ENCODE measurements at places on chromosomes 13 and 19. TPM values are rescaled to one million over a fixed set of nuclear protein-coding genes. Genes with fewer than 3 reads are reported as not detected.
A peak's percentile ranks its signal among the peaks of the same experiment; 100 is the strongest.

- DNase-seq, result no peak
These were observed 80.9 kb upstream of the ZNF420 start for GRCh38 chr19:36997152-36997842.

Gene UBA52
- total RNA-seq, result 713 TPM

Gene ZNF527
- total RNA-seq, result 2.1 TPM

DNA sequence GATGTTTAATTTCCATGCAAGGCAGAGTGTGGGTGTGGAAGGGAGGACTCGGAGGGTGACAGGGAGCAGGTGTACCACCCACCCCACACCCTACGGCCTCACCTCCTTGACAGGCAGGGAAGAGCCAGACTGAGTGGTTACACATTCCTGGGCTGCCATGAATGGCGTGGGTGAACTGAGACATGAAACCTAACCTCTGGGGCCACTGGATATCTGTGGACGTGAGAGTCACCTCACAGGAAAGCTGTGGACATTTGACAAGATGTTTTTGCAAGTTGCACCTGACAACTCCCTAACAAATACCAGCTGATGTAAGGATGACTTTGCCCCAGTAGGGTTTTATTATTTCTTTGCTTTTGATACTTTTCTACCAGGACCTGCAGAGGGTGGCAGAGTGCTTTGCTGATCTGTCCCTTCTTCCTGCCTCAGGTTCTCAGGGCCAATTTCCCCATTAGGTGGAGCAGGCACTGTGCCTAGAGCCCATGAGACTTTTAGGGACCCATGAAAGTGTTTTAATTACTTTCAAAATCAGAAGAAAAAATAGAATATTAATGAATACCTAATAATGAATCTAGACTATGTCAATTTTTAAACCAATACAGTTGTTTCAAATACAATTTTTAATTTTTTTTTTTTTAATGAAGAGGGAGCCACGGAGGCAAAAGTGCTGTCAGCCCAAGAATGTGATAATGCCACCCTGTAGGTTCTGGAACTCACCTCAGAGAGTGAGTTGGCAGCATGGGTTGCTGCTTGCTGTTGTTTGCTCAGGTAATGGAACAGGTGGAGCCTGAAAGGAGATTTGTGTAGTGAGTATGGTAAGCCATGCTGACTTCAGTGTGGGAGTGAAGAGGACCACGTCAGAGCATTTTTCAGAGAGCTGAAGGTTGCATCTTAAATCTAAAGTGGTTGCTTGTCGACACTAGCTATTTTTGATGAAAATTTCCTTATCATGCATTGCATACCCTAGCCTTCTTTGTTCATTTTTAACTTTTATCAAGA lies 58.0 kb upstream of the CYSLTR2 start:
- peak; percentile 62 for DNase-seq

- no peak for DNase-seq
These were observed 3.3 kb upstream of the TM6SF2 start for GRCh38 chr19:19276386-19276785.

Gene ZNF525
- 3.7 TPM for total RNA-seq

- DNase-seq, result no peak
These were observed 20.3 kb downstream of the LYL1 start for GRCh38 chr19:13082192-13083007.

DNA sequence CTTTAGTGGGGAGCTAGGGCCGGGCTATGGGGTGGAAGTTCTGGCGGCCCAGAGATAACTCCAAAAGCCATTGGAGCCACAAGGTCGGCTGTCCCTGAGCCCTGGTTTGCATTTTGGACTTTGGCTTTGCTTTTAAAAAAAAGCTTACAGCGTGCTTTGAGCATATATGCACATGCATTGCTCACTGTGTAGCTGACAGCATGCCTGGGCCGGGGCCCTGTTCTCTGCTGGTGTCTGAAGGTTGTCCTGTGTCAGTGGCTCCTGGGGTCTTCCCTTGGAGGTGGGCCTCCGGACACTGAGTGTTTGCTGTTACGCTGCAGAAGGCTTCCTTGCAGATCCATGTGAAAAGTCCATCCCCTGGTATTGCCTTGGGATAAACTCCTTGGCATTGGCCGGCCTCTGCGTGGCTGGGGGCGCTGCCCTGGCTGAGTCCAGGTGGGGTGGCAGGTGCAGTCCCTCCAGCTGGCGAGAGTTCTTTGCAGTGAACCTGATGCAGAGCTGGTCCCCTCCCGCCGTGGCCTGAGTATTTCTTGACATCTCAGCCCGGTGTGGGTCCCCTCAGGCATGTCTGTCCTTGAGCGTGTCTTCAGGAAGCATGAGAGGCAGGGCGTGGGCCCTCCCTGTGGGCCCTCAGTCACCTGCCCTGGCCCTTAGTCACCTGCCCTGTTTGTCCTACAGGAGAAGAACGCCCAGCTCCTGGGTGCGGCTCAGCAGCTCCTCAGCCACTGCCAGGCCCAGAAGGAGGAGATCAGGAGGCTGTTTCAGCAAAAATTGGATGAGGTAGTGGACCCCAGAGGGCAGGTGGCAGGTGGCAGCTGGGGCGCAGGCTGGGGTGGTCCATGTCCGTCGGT lies 23.0 kb downstream of the PLEKHJ1 start:
- no peak for DNase-seq

DNA sequence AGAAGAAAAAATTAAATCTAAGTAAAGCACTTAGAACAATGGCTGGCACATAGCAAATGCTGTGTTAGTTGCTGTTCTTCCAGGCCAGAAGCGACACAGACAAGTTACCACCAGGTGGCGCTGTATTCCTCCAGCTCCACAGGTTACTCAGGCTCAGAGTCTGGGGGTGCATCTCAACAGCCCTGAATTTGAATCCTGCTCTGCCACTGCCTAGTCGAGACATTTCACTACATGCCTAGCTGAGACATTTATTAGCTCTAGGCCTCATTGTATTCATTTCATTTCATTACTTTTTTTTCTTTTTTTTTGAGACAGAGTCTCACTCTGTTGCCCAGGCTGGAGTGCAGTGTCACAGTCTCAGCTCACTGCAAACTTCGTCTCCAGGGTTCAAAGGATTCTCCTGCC lies 16.4 kb upstream of the CYP2B6 start:
- DNase-seq, result no peak

DNA sequence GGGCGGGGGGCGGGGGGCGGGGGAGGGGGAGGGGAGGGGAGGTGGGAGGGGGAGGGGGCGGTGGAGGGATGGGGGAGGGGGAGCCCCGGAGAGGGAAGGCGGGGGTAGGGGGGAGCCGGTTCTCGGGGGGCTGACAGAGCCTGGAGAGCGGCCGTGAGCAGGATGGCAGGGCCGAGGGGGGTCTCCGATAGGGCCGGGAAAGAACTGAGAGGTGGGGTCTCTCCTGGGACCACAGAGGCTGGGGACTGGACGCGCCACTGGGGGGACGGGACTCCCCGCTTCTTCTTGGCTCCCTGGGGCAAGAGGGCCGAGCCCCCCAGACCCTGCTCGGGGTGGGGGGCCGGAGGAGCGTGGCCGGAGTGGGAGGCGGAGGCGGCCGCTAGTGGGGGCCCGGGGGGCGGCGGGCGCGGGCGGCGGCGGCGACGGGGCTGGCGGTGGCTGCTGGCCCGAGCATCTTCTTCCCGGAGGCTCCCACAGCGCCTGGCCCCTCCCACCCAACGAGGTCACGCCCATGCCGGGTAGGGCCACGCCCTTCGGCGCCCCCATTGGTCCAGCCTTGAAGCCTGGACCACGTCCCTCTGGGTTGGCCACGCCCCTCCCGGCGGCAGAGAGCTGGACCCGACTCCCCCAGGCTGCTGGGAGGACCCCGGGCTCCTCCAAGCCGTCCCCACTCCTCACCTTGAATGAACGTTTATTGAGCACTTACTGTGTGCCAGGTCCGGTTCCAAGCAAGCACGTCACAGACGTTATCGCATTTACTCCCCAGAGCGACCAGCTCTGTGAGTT lies at the start of gene NOVA2:
TSS of gene NOVA2 (minus strand) at position 313 of the 786 bp plus-strand sequence. CDS start 514 bp downstream, outside the sequence.
- peak; percentile 70 for DNase-seq

- DNase-seq, result peak; percentile 15
These were observed 57.9 kb upstream of the VSTM2B start for GRCh38 chr19:29467824-29468401.

- no peak for DNase-seq
These were observed 570.2 kb downstream of the SLITRK1 start for GRCh38 chr13:83311886-83312577.

Gene PGLYRP2
- not detected for total RNA-seq

GRCh38 chr19:7394731-7395359 lies 46.1 kb downstream of the ARHGEF18 start:
- peak; percentile 72 for DNase-seq

GRCh38 chr13:107252428-107252827 lies 684.5 kb upstream of the ARGLU1 start:
- no peak for DNase-seq

Gene CCDC194
- total RNA-seq, result not detected

Gene ANGPTL8
- not detected for total RNA-seq

- DNase-seq, result no peak
These were observed 49.2 kb downstream of the DIAPH3 start for GRCh38 chr13:60114499-60115028.

DNA sequence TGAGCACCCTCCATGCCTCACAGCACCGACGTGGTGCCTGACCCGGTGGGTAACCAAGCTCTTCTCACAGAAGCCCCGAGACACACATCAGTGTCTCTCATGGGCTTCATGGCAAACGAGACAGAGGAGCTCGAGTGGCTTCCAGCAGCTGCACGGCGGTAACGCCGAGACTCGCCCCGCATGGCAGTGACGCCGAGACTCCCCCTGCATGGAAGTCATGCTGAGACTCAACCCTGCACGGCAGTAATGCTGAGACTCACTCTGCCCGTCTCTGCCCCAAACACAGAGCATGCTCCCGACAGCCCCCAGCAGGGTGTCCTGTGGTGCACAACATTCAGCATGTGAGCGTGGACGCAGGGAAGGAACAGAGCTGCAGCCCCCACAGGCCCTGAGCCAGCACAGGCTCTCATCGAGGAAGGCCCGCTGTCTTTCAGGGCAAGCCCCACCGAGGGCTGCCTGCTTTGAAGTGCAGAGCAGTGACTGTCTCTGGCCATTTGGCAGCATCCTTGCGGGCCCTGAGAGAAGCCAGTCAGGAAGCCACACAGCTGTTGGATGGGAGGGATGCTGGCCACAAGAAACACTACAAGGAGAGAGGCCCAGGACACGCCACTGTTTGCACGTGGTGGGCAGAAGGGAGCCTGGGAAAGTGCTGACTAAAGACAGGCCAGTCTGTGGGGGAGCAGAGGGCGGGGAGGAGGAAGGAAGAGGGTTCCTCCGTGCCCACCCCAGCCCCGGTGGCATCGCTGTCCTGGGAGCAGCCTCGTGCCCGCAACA lies 9.5 kb downstream of the GAS6 start:
- DNase-seq, result no peak

- no peak for DNase-seq
These were observed 213.4 kb downstream of the ABCC4 start for GRCh38 chr13:95087746-95088305.

DNA sequence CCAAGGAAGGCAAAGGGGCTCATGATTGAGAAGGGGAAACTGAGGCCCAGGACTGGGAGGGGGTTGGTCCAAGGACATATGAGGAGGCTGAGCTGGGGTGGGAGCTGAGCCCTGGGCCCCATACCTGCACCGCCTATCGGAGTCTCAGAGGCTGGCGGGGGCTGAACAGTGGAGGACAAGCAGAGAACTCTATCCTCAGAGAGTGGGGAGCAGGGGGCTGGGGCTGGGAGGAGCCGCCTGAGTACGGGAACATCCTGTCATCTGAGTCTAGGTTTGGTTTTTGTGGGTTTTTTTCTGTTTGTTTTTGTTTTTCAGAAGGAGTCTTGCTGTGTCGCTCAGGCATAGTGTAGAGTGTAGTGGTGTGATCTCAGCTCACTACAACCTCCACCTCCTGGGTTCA lies 6.2 kb downstream of the ARRDC2 start:
- no peak for DNase-seq

- no peak for DNase-seq
These were observed 5.5 kb downstream of the ISYNA1 start for GRCh38 chr19:18432275-18433014.

- no peak for DNase-seq
These were observed 25.0 kb upstream of the C1QTNF9B start for GRCh38 chr13:23922005-23922932.

GRCh38 chr13:102536695-102537485 lies 59.9 kb upstream of the TPP2 start:
- no peak for DNase-seq

- no peak for DNase-seq
These were observed 53.4 kb downstream of the SPATA13 start for GRCh38 chr13:24213932-24214331.

- DNase-seq, result peak; percentile 35
These were observed 2.5 kb upstream of the ZNF121 start for GRCh38 chr19:9586764-9587163.

- DNase-seq, result no peak
These were observed 901.7 kb downstream of the PCDH9 start for GRCh38 chr13:66328476-66328875.

Gene CDX2
- not detected for total RNA-seq

GRCh38 chr13:111228262-111229144 lies 91.9 kb upstream of the TEX29 start:
- DNase-seq, result peak; percentile 83

GRCh38 chr13:79501538-79502232 lies 20.7 kb downstream of the NDFIP2 start:
- DNase-seq, result no peak

- peak; percentile 31 for DNase-seq
These were observed 209.8 kb downstream of the FGF14 start for GRCh38 chr13:102191951-102192502.

DNA sequence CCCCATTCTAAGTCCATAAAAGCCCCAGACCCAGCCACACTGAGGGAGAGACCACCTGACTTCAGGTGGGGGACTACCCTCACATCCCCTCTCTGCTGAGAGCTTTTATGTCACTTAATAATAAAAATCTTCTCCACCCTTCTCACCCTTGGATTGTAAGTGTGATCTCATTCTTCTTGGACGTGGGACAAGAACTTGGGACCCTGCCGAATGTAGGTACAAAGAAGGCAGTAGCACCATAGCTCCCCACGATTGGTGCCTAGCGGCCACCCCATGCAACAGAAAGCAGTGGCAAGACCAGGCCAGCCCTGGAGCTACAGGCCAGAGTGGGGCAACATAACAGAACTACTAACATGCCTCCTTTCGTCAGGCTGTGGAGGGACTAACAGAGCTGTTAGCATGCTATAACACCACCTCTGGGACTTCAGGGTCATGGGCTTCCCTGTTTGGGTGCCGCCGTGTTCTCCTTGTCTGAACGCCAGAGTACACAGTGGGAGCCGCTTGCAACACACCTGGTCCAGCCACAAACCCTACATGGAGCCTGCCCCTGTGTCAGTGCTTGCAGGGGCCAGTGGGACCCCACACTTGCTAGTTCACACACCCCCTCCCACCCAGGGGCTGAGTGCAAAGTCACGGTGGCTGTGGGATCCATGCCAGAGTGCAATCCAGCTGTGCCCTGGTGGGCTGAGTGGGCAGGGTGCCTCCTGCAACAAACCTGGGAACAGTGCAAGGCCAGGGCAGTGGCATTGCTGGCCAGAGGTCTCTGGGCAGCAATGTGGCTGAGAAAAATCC lies 5.2 kb upstream of the FBXO17 start:
- peak; percentile 27 for DNase-seq

- no peak for DNase-seq
These were observed 463.3 kb upstream of the KLF12 start for GRCh38 chr13:74597526-74597925.

GRCh38 chr19:23395041-23395721 lies at the start of gene ZNF91:
TSS of gene ZNF91 (minus strand) at chr19:23395471. CDS start at chr19:23395354, 117 bp downstream.
- peak; percentile 96 for DNase-seq
